ENCODE measurements at places on chromosomes 2 and 18.

DNA sequence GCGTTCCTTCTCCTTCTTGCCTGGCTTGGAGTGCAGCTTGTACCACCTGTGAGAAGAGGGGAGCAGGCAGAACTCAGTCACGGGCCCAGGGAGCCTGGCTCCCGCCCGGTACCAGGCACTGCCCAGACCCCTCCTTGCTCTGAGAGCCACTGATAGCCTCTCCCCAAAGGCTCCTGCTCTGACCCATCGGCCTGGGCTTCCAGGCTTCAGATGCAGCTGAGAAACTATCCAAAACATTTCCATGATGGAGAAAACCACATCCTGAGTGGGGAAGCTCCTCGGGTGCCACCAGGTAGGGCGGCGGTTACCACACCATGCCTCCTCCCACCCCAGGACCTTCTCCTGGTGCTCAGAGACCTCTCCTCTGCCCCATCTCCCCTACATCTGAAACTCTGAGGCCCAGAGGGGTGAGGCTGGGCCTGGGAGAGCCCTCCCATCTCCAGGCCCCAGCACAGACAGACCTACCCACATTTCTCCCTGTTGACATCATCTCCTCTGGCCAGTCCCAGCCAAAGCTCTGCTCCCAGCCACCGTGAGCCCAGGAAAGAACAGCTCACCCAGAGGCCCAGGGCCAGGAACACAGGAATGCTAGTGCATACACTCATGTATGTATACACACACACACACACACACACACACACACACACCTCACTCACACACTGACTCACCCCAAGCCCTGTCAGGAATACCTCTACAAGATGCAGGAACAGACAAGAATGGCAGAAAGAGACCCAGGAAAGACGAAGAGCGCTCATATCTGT, 17.9 kb upstream of the SFXN5 start:
- DNase-seq: no peak

DNA sequence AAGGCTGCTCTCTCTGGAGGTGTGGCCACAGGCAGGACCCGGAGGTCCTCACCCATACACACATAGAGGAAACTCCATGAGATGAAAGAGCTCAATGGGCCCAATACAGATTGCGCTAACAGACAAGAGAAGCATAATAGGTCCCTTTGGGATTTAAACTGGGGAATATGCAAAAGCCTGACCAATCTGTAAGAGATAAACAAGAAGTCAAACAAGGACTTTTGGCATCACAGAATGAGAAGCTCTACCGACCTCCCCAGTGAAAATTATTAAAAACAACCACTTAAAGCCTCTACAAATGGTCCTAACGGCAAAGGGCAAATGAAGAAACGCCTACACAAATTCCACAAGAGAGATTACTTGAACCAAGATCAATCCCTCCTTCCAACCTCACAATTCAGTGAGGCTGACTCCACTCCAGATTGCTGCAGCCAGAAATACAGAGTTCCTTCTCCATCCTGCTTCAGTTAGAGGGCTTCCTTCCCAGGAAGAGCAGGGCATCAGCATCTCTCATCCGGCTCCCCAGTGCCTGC, 10.8 kb downstream of the IWS1 start:
- DNase-seq: no peak

DNA sequence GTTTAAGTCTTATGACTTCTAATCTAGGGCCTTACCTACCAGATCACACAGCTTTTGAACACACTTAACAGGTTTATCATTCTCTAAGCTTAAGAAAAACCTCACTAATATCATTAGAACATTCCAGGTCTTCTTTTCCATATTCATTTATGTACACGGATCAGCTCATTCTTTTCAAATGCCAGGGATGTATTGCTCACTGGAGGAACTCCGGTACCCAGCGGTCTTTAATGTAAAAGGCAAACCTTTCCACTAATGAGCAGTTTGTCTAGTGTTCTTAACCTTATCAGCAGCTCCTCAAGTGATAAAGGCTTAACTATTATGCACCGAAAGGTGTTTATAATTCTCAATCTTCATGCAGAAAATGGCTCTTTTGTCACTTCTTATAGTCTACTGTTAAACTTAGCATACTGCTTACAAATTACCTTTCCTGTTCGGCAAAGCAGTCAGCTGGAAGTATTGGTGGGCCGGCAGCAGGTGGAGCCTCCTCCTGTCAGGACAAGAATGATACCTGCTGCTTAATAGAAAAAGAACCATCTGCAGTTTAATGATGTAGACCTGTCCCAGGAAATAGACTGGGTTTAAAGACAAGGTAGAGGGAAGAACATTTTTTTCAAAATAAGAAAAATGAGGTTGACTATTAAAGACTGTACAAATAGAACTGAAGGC, 142.7 kb downstream of the FIGN start:
- no peak for DNase-seq

DNA sequence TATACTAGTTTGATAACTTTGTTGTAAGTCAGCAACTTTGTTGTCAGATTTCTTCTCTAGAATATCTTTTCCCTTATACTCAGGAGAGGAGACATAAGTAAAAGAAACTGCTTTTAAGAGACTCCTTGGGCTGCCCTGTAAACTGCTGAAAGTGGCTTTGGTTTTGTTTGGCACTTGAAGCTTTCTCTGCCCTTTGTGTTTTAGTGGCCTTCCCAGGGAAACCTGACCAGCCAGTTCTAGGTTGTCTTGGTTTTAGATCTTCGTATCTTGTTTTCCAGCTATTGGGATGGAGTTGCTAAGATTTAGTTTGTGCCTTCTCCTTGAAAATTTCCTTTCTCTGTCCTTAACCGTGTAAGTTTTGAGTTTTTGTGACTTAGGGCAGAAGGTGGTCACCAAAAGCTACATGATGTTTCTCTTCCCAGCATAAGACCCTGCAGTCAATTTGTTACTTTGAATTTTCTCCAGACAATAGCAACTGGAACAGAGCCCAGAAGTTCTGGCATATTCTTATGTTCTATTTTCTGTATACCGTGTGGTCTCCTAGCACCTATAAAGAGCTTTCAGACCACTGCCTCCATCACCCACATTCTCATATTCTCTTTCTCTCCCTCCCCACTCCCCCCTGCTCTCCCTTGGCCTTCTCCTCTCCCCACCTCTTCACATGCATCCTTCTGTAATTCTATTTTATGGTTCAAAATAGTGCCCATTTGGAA, 81.1 kb downstream of the BOLA3 start:
- DNase-seq: no peak

GRCh38 chr18:46335534-46336101, 231.4 kb downstream of the HAUS1 start:
- DNase-seq: no peak

GRCh38 chr2:74877376-74877775, 43.4 kb downstream of the HK2 start:
- DNase-seq: no peak

DNA sequence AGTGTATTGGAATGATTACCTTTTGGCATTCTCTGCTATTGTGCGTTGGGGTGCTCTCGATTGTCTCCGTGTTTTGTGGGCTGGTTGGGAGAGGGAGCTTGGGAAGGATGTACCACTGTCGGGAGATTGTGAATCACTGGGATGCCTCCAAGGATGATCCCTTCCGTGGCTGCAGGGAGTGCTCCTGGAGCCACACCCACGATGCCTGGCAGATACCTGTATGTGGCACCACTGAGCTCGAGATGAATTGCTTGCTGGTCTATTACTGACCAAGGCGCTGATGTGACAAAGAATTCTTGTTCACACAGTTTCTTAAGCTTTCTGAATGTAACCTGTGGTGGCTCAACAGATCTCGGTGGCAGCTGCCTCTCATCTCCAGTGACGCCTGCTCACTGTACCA, 159.7 kb upstream of the LHCGR start:
- no peak for DNase-seq

GRCh38 chr2:3298191-3298590, 79.4 kb downstream of the EIPR1 start:
- no peak for DNase-seq

Measured in NCI-H748 treated with DMSO at 0.1 percent for 48 hours (cell line).